ENCODE measurements at places on chromosomes 1 and 21.

DNA sequence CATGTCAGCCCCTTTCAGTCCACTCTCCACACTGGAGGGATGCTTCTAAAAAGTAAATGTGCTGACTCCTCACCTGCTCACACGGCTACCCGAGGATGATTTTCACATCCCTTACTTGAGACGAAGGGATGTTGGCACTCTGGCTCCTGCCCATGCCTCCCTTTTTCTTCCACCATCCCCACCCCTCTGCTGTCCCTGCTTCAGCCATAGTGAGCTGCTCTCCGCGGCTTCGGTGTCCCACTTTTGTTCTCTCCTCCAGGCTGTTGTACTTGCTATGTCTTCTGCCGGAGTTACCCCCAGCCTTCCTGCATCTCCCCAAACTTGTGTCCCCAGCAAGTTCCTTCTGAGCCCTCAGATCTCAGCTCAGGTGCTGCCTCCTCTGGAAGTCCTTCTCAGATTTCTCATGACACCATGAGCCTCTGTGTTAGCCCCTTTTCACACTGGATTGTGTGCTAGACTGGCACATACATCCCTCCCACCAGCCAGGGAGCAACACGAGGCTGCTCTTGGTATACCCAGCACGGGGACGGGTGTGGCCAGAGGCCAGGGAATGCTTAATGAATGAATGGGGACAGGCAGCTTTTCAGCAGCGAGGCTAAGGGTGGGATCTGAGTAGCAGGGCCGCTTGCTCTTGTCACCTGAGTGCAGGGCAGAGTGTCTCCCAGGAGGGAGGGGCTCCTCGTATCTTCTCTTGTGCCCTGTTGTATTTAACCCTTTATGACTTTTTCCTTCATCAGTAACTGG lies 1.3 kb downstream of the ACOT11 start:
- DNase-seq = peak; percentile 8

GRCh38 chr1:65717815-65718454 lies 74.8 kb upstream of the PDE4B start:
- no peak for DNase-seq

GRCh38 chr1:156394835-156395461 lies 25.9 kb downstream of the RHBG start:
- DNase-seq = no peak

- DNase-seq = peak; percentile 54
Observed at GRCh38 chr1:45304311-45305081, 22.2 kb upstream of the HPDL start.
